Omental fat pad (tissue), 4 donors: ENCODE measurements at places on chromosomes 1 and 21. TPM values are rescaled to one million over a fixed set of nuclear protein-coding genes. Genes with fewer than 3 reads are reported as not detected.

Gene CDA
- 1.9 TPM for total RNA-seq

Gene AMY1A
- not detected for total RNA-seq

DNA sequence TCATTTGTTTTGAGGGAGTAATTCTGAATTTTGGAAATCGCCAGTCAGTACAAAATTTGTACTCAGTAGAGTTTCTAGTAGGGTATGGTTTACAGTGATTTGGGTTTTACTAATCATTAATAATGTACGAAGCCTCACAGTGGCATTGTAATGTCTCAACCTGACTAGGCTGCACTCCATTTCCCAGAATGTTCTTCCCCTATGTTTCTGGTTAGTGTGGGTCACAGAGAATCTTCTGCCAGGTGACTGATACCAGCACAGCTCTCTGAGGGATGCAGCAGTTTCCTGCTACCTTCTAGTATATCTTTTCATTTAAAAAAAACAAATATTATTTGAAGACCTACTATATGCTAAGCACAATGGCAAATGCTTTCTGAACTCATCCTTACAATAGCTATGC, 112.9 kb downstream of the PTPN14 start:
- no peak for DNase-seq

- DNase-seq, result no peak
Measured at GRCh38 chr21:35275776-35276175, 226.7 kb upstream of the RUNX1 start.

Gene GRIK3
- total RNA-seq, result not detected

Gene DESI2
- 35.6 TPM for total RNA-seq

- no peak for DNase-seq
Measured at GRCh38 chr1:164361927-164362326, 197.1 kb upstream of the PBX1 start.

Gene PCP4L1
- total RNA-seq, result not detected
